ENCODE measurements at places on chromosomes 7 and 10.

DNA sequence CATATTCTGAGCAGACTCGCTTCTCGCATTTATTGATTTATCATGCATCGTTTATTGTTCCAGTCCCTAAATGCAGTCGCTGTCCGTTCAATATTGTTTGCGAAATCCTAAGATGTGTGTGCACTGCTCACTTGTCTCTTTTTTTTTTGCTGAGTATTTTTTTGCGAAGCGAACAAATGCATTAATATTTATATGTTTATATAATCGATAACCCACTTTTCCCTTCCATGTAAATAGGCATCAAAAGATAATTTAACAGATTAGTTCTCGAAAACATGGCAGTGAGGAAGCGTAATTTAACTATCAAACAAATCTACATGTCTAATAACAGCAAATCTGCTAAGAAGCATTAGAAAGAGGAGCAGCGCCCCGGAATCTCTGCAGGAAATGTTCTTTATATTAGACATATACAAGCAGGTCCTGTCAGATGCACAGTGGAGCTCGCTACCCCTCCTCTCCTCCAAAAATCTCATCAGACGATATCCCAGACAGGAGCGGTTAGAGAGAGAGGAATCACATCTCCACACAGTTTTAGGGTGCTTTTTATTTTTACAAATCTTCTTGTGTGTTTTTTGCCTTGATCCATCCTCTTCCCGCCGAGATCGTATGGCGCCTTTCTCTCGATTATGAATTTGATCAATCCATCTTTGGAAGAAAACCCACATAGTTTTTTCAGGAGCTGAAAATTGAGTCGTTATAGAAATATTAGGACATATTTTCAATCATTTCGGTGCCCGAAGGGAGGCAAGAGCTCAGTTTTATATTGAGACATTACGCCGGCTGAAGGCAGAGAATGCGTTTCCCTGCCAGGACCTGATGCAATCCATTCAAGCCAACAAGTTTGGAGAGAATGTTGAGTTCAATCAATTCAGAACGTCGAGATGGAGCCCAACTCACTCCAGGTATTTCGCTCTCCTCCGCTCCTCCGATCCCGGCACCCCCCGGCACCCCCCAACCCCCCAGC, at the start of gene ARID5B:
Gene ARID5B, plus strand, starts transcription at position 871 of the 964 bp plus-strand sequence. Its CDS starts 11 bp downstream, at position 882.
- DNase-seq = no peak

- DNase-seq = no peak
Measured at GRCh38 chr10:33164060-33164709, 170.3 kb downstream of the NRP1 start.

- DNase-seq = no peak
Measured at GRCh38 chr10:73905256-73906020, 5.5 kb upstream of the PLAU start.

DNA sequence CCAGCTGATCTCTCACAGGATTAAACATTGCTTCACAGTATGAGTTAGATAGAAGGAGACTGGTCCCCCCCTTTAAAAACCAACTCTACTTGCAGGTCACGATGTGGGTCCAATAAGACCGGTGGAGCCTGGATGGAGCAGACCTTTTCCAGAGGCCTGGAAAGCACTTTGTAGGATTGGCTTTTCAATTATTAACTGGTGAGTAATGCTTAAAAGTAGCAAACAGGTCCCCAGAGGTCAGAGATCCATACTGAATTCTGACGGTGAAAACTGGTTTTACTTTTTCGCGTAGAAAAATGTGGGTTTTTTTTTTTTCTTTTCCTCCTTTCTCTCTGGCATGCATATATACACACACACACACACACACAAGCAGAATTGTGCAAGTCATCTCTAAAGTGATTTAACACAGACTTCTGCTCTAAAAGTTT, 74.9 kb upstream of the OGDHL start:
- DNase-seq = no peak

DNA sequence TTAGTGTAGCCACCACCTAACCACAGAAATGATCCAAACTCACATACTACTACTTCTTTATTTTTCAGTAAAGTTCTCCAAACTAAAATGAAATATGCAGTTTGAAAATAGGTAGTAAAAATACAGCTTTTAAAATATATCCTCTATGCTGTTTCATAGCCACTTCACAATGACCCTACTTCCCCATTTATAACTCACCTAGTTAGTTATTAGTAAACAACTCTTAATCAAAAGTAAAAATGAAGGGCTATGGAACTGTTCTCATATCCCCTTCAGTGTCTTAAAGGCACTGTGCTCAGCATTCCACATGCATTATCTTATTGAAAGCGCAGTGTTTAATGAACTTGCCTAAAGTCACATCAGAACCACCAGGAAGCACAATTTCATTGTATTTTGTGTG, 43.5 kb downstream of the KMT2C start:
- DNase-seq = no peak

DNA sequence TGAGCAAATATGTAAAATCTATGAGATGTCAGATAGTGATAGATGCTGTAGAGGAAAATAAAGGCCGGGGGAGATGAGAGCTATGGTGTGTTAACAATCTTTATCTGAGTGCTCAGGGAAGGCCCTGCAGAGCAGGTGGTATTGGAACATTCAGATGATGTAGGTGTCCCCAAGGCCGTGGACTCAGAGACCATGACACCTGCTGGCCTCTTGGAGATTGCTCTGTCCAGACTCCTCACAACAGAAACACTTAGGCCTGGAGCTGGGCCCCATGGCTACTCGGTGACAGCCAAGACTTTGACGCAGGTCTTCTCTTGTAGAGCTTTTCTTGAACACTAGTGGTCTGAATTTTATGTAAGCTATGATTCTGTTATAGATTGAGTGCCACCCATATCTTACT, 13.3 kb downstream of the AKR1E2 start:
- DNase-seq = no peak

DNA sequence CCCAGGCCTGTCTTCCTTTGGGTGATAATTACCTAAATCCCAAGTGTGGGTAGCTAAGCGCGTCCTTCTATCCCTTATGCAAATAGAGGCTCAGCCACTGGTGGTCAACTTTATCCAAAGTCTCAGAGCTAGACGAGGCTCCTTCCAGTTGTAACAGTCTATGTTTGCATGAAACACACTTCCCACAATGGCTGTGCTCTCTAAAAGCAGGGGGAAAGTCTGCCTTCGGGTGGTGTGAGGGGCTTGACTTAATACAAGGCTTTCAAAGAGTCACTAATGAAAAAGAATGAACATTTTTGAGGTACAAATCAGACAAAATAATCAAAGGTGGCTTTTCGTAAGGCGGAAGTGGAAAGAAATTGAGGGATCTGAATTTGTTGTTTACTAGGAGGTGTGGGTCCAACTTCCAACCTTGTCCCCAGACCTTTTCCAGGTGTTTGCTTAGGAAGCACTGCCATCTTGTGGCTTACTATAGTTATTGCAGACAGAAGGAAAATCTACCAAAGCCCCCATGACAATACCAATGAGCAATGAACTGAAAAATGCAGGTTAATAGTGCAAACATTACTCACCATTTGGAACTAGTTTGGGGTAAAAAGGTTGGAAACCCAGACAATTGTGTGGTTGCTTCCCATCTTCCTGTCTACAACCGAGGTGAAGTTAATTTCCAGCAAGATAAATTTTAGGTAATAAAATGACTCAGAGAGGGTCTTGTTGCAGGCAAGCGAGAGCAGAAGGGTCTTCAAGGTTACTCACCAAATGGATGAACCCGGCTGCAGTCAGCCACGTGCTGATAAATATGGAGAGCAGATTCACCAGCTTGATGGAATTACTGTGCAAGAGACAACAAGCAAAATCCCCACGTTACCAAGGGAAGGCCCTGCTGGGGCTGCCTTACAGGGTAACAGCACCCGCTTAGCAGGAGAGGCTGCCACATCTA, 525.7 kb downstream of the KCNMA1 start:
- DNase-seq = no peak

- DNase-seq = no peak
Measured at GRCh38 chr7:40828686-40829600, 694.1 kb downstream of the SUGCT start.

DNA sequence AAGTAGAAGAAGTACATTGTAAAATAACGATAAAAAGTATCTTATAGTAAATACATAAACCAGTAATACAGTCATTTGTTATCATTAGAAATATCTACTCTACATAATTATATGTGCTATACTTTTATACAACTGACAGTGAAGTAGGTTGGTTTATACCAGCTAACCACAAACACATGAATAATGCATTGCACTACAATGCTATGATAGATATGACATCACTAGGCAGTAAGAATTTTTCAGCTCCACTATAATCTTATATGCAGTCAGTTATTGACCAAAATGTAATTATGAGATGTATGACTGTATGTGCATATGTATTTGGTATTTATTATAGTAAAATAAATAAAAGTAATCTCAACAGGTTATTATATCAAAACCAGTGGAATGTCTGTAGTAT, 23.4 kb upstream of the SGCE start:
- no peak for DNase-seq

DNA sequence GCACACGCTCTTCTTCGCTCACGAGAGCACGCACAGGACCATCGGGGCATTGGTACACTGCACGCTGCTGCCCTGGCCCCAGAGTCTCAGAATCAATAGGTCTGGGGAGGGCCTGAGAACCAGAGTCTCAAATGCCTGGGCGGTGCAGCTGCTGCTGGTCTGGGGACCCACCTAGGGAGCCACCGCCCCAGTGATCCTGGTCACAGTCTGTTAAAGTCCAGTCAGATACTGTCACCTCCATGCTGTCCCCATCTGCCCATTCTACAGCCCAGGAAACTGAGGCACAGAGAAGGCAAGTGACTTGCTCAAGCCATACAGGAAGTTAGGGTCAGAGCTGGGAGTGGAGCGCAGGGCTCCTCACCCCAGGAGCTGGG, 38.0 kb downstream of the ZCCHC24 start:
- DNase-seq = no peak

DNA sequence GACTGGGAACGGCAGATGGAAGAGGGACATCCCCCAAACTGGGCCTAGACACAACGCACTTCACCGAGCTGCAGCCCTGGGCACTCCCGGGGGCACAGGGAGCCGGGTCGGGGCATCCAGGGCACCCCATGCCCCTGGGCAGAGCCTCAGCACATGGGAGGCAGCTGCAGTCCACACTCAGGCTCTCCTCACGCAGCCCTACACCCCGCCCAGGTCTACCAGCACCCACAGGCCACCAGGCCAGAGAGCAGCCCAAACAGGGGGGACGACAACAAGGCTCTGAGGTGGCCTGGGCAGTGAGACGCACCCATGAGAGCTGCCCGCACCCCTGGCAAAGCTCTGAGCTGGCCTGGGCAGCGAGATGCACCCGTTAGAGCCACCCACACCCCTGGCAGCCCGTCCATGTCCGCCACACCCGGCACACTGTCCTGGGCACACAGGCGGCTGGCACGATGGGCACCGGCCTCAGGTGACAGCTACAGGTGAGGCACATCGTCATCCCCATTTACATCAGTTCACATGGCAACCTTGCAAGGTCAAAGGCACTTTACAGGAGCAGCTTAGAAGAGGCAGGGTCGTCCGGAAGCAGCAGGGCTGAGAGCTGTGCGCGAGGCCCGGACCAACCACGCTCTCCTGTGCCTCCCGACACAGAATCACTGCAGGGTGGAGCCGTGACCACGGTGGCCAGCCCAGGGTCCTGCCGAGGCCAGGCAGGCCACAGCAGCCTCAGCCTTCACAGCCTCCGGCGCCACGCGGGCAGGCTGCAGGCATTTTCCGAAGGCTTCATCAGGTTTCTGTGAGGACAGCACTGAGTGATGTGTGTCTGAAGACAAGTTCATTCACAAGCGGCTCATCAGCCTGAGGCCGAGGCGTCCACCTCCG, 228.6 kb downstream of the MAD1L1 start:
- no peak for DNase-seq

GRCh38 chr10:48633381-48634197, 28.7 kb upstream of the ARHGAP22 start:
- no peak for DNase-seq

DNA sequence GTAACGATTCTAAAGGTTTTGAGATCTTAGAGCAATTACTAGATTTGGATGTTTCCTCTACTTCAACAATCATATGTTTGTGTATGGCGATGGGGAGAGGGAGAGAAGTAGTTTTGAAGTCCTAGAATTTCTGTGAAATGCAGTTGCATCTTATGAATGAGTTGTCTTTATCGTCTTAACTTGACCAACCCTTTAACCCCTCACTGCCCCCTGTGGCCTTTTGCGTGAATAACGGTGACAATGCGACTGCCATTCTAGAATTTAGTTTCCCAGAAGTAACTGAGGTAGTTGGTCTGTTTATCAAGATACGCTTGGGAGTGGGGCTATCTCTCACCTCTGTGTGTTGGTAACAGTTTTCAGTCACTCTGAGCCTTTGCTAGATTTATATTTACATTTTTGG, 204.6 kb downstream of the HDAC9 start:
- DNase-seq = no peak

GRCh38 chr10:34247560-34247959, 567.5 kb downstream of the PARD3 start:
- no peak for DNase-seq

GRCh38 chr10:132783165-132783939, 2.6 kb downstream of the NKX6-2 start:
- no peak for DNase-seq

GRCh38 chr7:5626498-5626897, 155.0 kb downstream of the RNF216 start:
- DNase-seq = no peak

DNA sequence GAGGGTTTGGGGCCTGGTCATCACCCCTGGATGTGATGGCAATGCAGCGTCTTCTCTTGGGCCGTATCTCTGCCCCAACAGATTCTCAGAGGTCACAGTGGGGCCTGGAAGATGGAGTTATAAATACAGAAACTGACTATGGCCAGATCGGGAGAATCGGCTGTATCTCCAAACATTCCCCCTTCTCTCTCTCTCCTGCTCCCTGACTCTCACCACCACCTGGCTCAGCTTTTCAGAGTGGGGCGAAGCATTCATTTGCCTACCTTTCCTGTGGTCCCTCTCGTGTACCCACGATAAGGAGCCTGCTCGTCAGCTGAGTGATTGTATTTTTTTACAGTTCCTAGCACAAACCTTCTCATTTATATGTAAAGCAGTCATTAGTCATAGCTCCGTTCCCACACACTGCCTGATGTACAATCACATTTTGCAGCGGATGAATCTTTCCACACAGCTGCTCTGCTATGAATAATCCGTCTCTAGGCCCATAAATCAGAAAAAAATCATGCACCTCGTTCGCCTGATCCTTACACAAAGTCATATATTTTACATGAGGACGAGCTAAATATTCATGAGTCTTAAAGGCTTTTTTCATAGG, 23.2 kb upstream of the BTRC start:
- no peak for DNase-seq

DNA sequence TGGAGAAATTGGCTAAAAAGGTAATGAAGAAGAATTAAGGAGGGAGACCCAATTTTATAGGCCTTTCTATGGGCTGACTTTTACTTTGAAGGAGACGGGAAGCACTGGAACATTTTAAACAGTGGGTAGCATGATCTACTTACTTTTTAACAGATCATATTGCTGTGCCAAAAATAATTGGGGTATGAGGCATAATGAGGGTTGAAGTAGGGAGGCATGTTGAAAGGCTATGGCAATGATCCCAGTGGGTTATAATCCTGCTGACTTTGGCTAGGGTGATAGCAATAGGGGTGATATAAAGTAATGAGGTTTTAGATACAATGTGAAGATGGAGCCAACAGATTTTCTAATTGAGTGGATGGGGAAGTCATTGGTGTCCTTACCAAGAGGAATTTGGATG, 73.2 kb downstream of the GPR37 start:
- DNase-seq = no peak

GRCh38 chr10:68043030-68043429, 32.1 kb downstream of the HERC4 start:
- DNase-seq = no peak

GRCh38 chr7:154990964-154991540, 11.9 kb downstream of the PAXIP1 start:
- no peak for DNase-seq

All from stimulated activated CD8-positive, alpha-beta memory T cell treated with anti-CD3 and anti-CD28 coated beads, Interleukin-12 subunit alpha, Interleukin-12 subunit beta, amount 100 ng/mL, for 1 hour (primary cell).